Sigmoid colon (tissue), 7 donors: ENCODE measurements at places on chromosomes 12 and 14. TPM values are rescaled to one million over a fixed set of nuclear protein-coding genes. Genes with fewer than 3 reads are reported as not detected.
A peak's percentile ranks its signal among the peaks of the same experiment; 100 is the strongest.

GRCh38 chr14:103528587-103529382 is at the start of gene TRMT61A:
TRMT61A (plus strand) TSS chr14:103529196; CDS start chr14:103529979, 783 bp downstream.
- DNase-seq = peak; percentile 98

DNA sequence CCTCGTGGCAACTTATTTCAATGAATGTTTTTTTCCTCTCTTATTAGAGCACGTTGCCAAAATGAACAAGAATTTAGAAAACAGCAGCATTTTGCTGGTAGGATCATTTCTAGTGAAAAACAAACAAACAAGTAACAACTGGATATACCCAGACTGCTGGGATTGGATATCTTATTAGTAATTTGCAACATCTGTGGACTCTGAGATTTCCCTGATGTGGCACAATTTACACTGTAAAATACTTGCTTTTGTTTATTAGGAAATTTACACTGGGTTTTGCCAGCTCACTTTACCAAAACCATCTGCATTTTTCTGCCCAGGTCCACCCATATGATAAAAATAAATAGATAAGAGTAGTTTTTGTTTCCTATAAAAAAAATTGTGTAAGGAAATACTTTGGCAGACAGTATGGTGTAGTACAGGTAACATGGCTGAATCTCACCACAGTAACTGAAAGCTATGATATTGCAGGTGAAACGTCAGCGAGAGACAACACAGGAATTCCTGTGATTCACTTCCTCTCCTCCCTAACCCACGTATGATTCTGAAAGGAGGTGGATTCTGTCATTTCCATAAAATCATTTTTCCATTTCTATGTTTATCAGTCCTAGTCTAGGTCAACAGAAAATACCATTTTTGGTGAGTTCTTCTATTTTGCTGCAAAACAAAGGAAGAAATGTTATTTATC is 176.2 kb upstream of the NOVA1 start:
- DNase-seq = no peak

Gene EFS
- total RNA-seq = 10.4 TPM

DNA sequence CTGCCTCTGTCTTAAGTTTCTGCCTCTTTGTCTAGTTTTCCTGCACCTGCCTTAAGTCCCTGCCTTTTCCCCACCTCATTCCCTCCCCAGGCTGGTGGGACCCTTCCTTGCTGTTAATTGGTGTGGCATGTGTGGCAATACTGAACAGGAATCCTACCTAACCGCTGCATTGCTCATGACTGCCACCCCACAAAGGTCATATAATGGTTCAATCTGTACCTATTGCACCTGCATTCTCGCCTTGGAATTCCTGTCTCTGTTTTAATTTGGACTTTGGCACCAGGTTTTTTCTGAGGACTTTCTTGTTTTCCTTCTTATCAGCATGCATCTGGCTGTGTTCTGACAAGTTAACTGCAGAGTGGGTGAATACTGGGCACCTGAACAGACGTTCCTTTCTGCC is 966.2 kb upstream of the TMEM132C start:
- DNase-seq = no peak

Gene SLC25A47
- total RNA-seq = not detected

DNA sequence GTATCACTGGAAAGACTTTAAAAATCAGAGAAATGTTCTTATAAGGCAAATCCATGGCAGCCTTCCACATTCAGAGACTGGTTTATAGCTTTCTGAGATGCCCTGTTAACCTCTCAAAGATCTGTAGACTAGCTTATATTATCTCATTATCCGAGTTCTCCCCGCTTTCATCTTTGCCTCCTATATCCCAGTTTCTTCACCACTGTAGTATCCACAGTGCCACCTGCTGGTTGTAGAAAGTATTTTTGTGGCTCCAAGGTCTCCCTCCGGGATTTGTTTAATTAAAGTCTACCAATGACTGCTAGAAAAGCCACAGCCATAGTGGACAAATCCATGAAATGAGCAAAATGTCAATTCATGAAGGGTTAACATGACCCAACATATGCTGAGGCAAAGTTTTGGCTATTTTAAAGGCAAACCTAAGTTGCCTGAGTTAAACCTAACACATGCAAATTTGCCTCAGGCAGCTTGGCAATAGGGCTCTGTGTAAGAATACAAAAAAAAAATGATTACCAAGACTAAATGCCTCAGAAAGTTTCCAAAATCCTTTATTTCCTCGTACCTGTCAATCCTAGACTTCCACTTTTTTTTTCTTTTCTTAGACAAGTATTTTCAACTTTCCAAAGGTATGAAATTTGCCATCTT is 218.8 kb upstream of the BMP4 start:
- DNase-seq = peak; percentile 73

DNA sequence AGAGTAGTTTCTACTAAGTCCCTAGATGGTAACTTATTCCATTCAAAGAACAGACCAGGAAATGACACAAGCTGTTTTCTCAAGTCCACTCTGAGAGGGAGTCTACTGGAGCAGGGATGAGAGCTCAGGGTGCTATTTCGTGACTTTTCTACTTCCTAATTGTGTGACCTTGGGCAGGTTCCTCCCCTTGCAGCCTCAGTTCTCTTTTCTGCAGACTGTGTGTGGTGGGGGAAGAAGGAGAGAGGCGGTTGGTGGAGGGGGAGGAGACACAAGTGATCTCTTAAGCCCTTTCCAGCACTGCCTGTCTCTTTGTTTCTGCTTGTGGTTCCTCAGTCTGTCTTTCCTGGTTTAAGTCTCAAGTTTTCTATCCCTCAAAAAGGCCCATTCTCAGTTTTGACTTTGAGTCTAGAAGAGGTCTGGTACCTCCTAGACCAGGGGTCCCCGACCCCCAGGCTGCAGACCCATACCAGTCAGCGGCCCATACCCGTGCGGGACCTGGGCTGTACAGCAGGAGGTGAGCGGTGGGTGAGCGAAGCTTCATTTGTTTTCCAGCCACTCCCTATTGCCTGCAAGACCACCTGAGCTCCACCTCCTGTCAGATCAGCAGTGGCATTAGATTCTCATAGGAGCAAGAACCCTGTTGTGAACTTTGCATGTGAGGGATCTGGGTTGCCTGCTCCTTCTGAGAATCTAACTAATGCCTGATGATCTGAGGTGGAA is 10.7 kb downstream of the FGF6 start:
- DNase-seq = no peak

- DNase-seq = no peak
Observed at GRCh38 chr12:91413581-91414546, 231.2 kb upstream of the DCN start.

DNA sequence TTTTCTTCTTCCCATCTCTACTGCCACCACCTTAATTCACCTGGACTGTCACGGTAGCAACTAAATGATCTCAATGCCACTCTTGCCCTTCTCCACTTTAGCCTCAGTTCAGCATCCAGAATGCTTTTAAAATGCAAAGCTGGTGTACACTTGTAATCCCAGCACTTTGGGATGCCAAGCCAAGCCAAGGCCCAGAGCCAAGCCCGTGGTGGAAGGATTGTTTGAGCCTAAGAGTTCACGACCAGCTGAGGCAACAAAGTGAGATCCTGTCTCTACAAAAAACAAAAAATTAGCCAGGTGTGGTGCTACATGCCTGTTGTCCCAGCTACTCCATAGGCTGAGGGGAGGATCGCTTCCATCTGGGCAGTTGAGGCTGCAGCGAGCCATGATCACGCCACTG is 5.9 kb downstream of the CIPC start:
- no peak for DNase-seq

DNA sequence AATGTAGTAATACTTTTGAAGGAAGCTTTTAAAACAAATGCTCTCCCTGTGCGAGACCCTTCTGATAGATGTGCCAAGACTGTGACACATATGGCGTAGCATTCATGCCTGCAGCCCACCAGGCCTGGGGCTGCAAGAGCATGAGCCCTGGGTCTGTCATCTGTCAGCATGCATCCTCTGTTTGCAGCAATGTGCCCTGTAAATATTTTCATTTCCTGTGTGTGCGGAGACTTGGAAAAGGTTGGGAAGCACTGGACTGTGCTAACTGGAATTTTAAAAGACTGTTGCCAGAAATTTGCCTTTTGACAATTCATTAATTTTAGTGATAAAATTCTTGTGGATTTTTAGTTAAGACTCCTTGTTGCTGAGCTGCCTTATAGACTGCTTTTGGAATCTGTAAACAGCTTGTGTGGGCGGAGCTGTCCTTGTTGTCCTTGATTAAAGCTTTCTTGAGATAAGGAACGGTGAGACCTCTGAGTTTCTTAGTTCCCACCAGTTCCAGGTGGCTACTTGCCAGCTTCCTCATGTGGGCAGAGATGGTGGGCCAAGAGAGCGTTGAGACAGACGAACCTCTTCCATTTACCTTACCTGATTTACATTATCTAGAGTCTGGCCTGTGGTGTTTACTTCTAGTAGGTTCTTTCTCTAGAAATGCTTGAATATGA is 23.4 kb downstream of the MARK3 start:
- DNase-seq = no peak

Gene TEX52
- total RNA-seq = not detected

DNA sequence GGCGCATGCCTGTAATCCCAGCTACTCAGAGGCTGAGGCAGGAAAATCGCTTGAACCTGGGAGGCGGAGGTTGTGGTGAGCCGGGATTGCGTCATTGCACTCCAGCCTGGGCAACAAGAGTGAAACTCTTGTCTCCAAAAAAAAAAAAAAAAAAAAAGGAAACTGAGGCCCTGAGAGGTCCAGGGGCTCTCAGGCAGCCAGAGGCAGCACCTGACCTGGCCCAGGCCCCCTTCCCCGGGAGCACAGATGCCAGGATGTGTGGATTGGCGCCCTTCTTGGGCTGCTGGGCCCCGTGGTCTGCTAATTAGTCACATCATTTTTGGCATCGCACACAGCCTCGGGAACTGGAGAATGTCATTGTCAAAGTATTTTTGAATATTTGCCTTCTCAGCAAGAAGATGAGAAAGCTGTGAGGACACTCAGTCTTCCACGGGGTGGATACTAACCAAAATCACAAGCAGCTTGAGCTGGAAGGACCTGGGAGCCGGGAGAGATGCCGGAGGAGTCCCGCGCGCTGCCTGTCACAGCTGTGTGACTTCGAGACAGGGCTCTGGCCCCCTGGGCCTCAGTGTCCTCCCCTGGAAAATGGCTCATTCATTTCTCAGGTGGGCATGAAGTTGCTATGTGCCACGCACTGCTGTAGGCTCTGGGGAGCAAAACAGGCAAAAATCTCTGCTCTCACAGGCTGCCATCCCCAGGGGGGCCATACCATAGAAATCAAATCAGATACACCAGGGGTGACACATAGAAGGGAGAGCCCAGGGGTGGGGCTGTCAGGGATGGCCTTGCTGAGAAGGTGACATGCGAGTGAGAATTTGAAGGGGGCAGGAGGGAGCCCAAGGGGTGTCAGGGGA is 12.5 kb upstream of the RCOR1 start:
- DNase-seq = no peak

GRCh38 chr12:57985685-57986084 is 44.3 kb downstream of the ATP23 start:
- DNase-seq = no peak

- no peak for DNase-seq
Observed at GRCh38 chr12:124888260-124888659, 24.6 kb upstream of the SCARB1 start.
